Nucleus accumbens (tissue), 56 donors: ENCODE measurements at places on chromosomes 16 and 17.

- DNase-seq, result no peak
Observed at GRCh38 chr16:73051226-73051625, 3.3 kb upstream of the ZFHX3 start.

- no peak for DNase-seq
Observed at GRCh38 chr17:29165800-29166506, 14.2 kb downstream of the MYO18A start.

- no peak for DNase-seq
Observed at GRCh38 chr17:16415031-16415924, at the start of gene TRPV2. Gene TRPV2, plus strand, starts transcription at chr17:16415571. Its CDS starts 2,098 bp downstream, at chr17:16417669.

- no peak for DNase-seq
Observed at GRCh38 chr17:44880062-44880461, 19.2 kb downstream of the EFTUD2 start.

- no peak for DNase-seq
Observed at GRCh38 chr17:68344701-68345136, 53.4 kb downstream of the ARSG start.

DNA sequence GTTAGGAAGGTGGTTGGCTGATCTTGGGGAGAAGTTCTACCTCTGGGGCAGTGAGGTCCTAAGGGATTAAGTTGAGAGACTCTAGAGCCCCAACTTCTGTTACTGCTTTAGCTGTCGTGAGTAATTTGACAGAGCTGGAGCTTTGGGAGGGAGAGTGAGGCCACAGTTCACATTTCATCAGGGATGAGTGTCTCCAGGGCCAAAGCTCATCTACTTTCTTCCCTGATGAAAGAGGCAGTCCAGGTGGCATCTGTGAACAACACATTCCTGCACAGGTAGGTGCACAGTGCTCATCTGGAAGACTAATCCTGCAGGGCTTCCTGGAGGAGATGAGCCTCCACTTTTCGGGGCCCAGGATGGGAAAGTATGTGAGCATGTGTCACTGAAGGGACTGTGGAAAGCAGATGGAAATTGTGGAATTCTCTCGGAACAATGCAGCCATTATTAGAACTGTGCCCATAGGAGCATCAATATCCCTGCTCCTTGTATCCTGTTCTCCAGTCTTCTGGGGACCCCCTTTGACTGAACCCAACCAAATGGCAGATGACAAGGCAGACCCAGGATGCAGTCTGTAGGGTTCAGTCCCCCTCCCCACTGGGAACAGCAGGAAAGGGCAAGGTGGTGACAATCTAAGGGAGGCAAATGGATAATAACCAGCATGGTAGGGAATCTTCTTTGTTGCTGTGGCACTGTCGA lies 9.0 kb downstream of the DYNLL2 start:
- DNase-seq, result no peak

GRCh38 chr16:86621966-86622365 lies 43.6 kb downstream of the FOXL1 start:
- DNase-seq, result no peak

DNA sequence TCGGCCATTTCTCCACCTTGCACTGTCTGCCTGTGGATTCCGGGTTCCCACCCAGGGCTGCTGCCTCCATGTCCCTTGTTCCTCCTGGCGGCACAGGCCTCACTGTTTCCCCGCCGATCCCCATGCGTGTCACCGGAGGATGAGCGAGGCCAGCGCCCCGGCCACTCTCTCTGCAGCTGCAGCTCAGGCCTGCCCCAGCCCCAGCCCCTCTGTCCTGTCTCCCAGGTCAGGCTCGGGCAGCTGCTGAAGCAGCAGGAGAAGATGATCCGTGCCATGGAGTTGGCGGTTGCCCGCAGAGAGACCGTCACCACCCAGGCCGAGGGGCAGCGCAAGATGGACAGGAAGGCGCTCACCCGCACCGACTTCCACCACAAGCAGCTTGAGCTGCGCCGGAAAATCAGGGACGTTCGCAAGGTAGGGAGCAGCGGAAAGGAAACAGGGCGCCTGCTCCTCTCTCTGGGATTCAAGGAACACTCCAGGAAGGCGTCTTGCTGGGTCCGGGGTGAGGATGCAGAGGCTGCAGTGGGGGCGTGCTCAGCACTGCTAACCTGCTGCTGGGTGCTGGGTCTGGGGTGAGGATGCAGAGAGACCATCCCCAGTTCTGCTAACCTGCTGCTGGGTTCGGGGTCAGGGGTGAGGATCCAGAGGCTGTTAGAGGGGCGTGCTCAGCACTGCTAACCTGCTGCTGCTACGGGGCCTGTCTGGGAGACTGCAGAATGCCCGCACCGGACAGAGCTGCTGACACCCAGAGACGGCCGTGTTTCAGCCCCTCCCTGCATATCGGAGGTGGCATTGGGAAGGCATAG lies 6.1 kb upstream of the GAA start:
- no peak for DNase-seq

DNA sequence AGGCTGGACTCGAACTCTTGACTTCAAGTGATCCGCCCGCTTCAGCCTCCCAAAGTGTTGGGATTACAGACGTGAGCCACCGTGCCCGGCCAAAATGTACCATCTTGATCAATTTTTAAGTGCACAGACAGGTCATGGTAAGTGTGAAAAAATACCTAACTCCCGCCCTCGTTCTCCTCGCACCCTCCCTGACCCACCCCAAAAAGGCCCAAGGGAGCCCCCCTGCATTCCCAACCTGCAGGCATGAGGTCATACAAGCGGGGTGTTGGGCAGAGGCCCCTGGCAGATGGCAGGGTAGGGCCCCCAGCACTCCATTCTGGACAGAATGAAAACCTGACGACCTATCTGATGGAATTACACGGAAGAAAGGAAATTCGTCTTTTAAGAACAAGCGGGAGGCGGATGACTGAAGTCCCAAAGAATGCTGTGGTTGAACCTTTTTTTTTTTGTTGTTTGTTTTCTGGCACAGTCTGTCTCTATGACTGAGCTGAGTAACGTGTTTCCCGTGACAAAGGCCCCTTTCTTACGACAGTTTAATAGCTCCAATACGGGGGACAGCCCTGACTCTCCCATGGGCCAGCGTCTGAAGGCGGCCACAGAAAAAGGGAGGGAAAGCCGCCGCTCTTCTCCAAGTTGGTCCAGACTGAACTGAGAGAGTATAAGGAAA lies 376.4 kb downstream of the SLC39A11 start:
- no peak for DNase-seq

GRCh38 chr17:69864462-69864861 lies 210.6 kb upstream of the KCNJ16 start:
- DNase-seq, result no peak

- DNase-seq, result no peak
Observed at GRCh38 chr16:72500545-72500944, 328.6 kb upstream of the PMFBP1 start.

GRCh38 chr17:56325313-56326000 lies 172.2 kb downstream of the ANKFN1 start:
- no peak for DNase-seq

GRCh38 chr16:2040041-2040786 lies 7.4 kb downstream of the NTHL1 start:
- no peak for DNase-seq
